ENCODE measurements at places on chromosomes 5 and 9. TPM values are rescaled to one million over a fixed set of nuclear protein-coding genes. Genes with fewer than 3 reads are reported as not detected.

Gene NXNL2
- total RNA-seq, result 6.9 TPM

Gene LCN9
- not detected for total RNA-seq

Gene COL23A1
- 1.2 TPM for total RNA-seq

Gene TAF1L
- not detected for total RNA-seq

Gene FOXD4L6
- total RNA-seq, result not detected

Gene SNX30
- total RNA-seq, result 1.5 TPM

Gene ENG
- 2.1 TPM for total RNA-seq

DNA sequence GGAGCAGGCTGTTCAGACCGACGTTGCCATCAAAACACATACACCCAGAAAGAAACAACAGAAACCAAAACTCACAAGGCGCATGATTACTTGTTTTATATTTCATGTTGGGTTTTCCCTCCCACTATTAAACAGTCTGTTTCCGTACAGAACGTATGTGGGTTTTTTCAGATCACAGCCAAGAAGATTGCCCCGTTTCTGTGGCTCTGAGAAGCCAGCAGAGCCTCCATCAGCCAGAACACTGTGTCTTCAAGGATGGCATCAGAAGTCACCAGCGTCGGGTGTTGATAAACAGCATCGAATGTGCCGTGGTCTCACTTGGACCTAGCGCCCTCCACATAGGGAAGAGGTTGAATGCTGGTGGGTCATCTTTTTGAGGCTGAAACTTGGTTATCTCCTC, 42.8 kb downstream of the FAM78A start:
- no peak for DNase-seq

DNA sequence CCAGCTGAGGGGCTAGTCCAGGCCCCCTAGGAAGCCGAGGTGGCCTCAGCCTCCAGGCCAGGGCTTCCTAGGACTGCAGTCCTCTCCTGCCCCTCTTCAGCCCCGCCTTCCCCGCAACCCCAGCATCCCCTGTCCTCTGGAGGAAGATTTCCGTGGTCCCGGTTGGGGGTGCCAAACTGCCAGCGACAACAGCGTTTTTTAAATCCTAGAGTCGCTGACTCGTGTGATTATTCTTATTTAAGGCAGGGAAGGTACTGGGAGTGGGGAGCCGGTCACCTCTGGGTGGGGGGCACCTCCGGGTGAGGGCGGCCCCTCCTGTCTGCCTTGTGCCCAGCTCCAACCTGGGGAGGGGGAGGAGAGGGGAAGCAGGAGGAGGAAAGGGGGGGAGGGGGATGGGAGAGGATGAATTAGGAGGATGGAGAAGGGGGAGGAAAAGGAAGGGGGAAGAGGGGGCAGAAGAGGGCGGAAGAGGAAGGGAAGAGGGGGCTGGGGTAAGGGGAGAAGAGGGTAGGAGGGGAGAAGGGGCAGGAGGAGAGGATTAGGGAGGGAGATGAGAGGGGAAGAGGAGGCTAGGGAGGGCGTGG, 173.1 kb upstream of the IER5L start:
- no peak for DNase-seq

DNA sequence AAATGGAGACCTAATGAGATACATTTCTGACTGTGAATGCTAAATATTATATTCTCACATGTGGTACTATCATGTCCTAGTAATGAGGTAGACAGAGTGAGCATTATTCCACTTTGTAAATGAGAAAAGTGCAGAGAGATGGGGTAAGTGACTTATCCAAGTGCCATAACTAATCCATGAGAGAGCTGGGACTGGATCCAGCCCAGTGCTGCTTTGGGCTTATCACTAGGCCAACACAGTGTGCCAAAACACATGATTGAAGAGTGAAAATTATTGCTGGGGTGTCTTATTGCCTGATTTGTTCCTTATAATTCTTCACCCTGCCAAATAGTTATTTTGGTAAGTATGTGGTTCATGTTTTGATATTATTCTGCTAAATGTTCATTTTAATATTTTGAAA, 442.2 kb upstream of the GRAMD2B start:
- DNase-seq, result no peak

GRCh38 chr5:106825374-106825773, 845.4 kb downstream of the EFNA5 start:
- DNase-seq, result no peak

DNA sequence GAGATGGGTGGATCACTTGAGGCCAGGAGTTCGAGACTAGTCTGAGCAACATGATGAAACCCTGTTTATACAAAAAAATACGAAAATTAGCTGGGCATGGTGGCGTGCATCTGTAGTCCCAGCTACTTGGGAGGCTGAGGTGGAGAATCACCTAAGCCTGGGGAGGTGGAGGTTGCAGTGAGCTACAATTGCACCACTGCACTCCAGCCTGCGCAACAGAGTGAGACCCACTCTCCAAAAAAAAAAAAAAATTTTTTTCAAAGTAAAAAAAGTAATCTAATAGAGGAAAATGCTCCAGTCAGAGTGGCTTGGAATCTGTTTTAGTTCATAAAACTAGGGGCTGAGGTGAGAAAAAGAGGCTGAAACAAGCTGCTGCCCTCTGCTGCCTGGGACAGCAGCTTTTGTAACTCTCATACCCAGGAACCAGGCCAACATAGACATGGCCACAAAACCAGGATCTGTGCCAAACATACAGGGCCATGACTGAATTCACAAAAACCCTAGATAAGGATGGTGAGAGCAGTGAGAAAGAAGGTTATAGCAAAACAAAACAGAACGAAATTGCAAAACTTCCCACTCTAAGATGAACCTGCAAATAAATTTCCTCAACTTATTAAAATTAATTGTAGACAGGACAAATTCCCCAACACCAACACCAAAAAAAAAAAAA, 13.1 kb upstream of the DCAF12 start:
- peak; percentile 63 for DNase-seq

GRCh38 chr9:129850821-129851550, 15.7 kb downstream of the USP20 start:
- peak; percentile 95 for DNase-seq

- DNase-seq, result no peak
Observed at GRCh38 chr5:170788626-170789304, 5.2 kb downstream of the GABRP start.

- no peak for DNase-seq
Observed at GRCh38 chr9:470552-471194, 256.0 kb downstream of the DOCK8 start.

- DNase-seq, result no peak
Observed at GRCh38 chr9:107944387-107944786, 454.8 kb upstream of the KLF4 start.

- DNase-seq, result no peak
Observed at GRCh38 chr9:135073081-135073740, 14.3 kb upstream of the OLFM1 start.

DNA sequence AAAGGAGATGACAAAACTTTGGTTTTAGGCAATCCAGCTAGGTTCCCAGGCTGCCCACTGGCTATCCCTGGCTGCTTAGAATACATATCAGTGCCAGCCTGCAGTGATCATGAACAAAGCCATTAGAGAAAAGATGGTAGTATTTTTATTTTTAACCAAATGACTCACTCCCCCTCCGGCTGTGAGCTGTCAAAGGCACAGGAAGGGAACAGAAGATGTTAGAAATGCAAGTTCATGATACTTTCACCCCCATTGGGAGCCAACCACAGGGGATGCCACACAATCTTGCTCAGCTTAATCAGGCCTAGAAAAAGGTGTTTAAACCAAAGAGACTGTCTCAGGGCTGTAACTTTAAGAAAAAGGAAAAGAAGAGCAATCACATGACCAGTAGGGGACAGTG, 70.3 kb upstream of the ASTN2 start:
- peak; percentile 31 for DNase-seq

- DNase-seq, result no peak
Observed at GRCh38 chr5:108639366-108639765, 108.3 kb upstream of the FER start.

- DNase-seq, result no peak
Observed at GRCh38 chr5:163677092-163677491, 171.7 kb downstream of the MAT2B start.

- DNase-seq, result no peak
Observed at GRCh38 chr5:91126448-91126847, 256.7 kb downstream of the ARRDC3 start.

DNA sequence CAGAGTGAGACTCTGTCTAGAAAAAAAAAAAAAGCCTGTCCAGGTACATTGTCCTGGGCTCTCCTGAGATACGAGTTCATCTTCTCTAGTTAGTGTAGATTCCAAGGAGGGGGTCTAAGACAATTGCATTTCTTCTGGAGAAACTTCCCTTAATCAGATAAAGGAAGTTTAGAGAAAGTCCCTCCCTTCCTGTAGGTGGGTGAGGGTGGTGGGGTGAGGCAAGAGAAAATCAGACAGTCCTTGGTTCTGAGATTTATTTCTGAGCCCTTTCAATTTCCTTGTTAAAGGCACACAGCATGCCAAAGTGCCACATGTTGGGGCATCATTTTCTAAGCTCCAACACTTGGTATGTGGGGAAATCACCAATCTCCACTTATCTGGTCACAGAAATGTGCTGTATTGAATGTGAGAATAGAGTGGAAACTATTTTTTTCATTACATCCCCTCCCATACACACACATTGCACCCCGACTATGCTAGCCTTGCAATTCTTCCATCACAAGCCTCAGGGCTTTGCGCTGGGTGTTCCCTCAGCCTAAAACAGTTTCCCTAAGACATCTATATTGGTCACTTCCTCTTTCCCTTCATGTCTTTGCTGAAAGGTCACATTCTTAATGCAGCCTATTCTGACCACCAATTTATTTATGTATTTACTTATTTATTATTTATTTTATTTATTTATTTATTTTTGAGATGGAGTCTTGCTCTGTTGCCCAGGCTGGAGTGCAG, 5.1 kb upstream of the TUT7 start:
- DNase-seq, result no peak

- no peak for DNase-seq
Observed at GRCh38 chr5:1222621-1223277, 2.4 kb upstream of the SLC6A18 start.

DNA sequence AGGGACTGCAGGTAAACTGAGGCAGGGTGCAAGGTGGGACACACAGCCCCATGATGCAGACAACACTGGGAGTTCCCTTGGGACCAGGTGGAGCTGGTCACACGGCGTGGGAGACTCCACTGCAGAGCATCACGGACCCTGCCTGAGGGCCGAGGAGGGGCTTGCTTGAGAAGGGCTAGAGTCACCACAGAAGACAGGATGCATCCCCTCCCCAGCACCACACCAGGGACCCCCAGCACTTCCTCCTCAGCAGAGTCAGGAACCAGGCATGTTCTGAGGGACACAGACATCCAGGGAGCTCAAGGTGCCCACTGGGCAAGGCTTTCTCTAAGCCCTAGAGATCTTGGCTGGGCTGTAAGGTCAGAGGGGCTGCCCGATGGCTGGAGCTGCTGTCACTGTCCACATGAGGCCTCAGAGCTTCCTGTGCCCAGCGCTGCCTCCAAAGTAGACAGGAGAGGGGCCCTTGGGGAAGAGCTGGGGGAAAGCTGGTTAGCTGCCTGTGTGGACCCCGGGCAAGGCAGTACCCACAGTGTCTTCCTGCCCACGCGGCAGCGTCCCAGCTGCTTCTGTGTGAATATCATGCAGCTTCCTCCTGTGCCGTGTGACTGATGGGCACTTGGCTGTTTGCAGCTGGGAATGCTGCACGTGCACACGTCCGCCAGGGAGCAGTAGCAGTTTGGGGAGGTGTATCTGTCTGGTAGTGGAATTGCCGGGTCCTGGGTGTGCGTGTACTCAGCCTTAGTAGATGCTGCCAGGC, 176.6 kb downstream of the CACNA1B start:
- DNase-seq, result no peak

GRCh38 chr9:130893341-130894101, 3.1 kb downstream of the QRFP start:
- no peak for DNase-seq

GRCh38 chr9:78783743-78784142, 486.8 kb downstream of the PSAT1 start:
- DNase-seq, result no peak

DNA sequence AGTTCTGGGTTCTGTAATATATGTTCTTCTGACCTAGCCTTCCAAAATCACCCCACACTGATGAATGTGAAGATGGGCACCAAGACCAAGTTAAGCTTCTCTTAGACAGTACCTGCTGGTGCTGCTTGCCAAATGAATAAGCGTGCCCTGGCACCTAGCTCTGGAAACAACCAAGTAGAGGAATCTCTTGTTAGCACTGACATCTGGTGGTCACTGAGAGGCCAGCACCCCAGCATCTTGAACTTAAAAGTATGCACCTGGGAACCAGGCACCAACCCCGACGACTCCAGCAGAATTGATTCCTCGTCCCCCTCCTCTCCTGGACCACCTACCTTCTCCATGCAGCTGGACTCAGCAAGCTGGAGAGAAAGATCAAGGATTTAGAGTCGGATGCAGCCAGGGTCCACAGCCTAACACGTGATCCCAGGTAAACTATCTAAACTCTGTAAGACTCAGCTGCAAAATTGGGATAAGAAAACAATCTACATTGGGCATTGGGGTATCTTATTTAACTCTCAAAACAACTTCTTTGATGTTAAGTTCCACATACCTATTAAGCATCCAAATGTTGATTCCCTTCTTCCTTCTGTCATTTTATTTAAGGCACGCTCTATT, 89.8 kb downstream of the SLC1A3 start:
- DNase-seq, result peak; percentile 23

GRCh38 chr5:105903069-105903468, 1767.7 kb downstream of the EFNA5 start:
- no peak for DNase-seq

DNA sequence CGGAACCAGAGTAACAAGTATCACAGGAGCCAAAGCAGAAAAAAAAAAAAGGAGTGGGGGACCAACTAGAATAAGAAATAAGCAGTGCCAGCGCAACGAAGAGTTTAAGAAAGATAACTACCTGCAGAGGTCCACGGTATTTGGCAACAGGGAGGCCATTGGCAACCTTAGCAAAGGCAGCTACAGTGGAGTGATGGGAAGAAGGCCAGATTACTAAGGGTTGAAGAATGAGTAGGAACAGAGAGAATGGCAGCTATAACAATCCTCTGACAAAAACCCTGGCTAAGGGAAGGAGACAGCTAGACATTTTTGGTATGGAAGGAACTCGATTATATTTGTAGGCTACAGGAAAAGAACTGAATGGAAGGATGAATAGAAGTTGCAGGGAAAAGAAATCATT, 93.4 kb upstream of the DMAC1 start:
- no peak for DNase-seq

GRCh38 chr5:126497506-126497905, 74.3 kb downstream of the GRAMD2B start:
- no peak for DNase-seq

DNA sequence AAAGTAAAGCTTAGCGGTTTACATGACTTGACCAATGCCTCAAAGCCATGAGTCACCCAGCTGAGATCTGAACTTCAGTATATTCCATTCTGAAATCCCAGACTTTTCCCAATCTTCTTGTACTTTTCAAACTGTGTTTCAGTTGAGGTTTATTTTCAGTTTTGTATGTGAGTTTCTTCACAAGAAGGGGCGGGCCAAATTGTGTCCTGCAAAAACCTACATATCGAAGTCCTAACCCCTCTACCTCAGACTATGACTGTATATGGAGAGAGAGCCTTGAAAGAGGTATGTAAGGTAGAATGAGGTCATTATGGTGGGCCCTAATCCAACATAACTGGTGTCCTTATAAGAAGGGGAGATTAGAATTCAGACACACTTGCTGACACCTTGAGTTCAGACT, 666 bp upstream of the TLR4 start:
- no peak for DNase-seq
